ENCODE measurements at places on chromosomes 16 and 17. TPM values are rescaled to one million over a fixed set of nuclear protein-coding genes. Genes with fewer than 3 reads are reported as not detected.

- no peak for DNase-seq
These were observed 9.8 kb upstream of the TEX19 start for GRCh38 chr17:82349287-82349701.

GRCh38 chr17:65324611-65325342 is 187.6 kb downstream of the RGS9 start:
- no peak for DNase-seq

DNA sequence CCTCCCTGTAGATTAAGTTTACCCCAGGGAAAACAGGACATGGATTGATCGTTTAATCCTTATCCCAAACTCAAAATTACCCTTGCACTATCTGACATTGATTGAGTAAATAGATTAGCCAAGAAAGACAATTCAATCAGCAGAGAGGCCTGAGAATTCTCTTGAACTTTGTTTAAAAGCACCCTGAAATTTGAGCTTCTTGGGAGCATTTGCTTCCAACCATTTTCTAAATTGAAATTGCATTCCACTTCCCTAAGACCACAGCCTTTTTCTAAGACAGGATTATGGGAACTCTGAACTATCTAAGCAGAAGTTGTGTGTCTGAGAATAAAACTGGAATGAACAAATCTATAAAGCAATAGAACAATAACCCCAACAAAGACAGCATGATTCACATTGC is 76.6 kb upstream of the TNRC6A start:
- no peak for DNase-seq

DNA sequence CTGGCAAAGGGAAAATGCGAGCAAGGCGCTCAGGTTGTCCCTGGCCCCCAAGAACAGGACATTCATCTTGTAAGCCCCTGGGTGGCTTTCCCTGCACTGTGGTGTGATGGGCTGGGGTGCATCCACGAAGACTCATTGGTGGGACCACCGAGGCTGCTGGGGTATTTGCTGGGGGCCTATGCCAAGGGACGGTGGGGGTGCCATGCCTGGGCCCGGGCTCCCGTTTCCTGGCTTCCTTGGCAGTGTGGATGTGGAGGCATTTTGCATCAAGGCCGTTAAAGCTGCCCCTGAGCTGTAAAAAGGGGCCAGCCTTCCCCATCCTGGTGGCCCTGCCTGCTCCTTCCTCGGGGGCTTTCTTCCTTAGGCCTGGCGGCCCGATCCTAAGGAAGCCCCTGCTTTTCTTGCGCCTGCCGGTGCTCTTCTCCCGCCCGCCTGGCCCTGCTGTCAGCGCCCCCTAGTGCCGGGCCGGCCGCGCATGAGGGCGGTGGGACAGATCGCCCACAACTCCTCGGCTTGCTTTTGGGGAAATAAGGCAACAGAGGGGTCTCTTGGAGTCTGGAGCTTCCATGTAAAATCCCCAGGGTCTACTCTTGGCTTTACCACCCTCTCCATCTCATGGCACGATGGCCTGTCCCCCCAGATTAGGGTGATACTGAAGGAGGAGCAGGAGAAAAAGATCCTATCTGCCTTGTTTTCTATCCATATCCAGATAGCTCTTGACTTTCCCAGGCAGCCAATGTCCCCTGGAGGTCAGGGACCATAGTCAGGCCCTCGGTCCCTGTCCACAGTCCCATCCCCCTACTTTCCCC is 9.8 kb upstream of the TBX2 start:
- peak; percentile 39 for DNase-seq

GRCh38 chr16:8720080-8720966 is 45.9 kb downstream of the ABAT start:
- DNase-seq: no peak

DNA sequence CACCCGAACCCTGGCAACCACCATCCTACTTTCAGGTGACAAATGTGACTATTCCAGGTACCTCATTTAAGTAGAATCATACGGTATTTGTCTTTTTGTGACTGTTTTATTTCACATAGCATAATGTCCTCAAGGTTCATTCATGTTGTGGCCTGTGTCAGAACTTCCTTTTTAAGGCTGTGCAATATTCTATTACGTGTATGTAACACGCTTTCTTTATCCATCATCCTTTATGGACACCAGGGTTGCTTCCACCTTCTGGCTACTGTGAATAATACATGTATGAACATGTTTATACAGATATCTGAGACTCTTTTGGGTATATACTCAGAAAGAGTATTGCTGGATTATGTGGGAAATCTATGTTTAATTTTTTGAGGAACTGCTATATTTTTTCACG is 28.7 kb upstream of the RSL1D1 start:
- no peak for DNase-seq

DNA sequence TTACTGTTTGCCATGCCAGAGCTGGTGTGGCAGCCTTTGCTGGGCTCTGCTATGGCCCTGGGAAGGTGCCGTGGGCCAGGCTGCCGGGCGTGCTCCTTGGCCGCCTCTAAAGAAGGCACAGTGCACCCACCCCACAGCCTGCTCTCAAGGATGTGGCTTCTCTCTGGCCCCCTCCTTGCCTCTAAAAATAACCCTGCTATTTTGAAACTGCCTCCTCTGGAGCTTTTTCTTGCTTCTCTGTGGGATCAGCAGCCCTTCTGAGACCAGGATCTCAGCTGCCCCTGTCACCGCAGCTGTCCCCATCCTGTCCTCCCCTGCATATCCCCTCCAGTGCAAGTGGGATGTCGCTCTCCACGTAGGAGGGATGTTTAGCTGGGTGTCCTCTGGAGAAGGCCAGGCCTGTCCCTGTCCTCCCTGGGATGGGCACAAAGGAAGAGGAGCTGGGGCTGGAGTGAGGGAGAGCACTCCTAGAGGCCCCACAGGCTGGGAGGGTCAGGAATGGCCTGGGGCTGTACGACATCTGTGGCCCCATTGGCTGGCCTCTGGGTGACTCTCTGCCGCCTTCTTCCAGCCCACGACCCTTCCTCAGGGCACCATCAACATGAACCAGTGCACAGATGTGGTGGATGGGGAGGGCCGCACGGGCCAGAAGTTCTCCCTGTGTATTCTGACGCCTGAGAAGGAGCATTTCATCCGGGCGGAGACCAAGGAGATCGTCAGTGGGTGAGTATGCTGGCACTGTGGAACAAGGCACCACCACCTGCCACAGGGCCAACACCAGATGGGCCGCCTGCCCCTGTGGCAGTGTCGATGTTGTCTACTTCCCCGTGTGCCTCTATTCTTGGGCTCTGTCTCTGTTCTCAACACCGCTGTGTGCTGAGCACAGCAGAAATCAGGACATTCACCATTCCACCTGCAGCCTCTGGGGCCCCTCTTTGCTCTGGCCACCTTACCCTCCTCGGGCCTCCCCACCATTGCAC is 79.7 kb downstream of the PLD6 start:
- no peak for DNase-seq

DNA sequence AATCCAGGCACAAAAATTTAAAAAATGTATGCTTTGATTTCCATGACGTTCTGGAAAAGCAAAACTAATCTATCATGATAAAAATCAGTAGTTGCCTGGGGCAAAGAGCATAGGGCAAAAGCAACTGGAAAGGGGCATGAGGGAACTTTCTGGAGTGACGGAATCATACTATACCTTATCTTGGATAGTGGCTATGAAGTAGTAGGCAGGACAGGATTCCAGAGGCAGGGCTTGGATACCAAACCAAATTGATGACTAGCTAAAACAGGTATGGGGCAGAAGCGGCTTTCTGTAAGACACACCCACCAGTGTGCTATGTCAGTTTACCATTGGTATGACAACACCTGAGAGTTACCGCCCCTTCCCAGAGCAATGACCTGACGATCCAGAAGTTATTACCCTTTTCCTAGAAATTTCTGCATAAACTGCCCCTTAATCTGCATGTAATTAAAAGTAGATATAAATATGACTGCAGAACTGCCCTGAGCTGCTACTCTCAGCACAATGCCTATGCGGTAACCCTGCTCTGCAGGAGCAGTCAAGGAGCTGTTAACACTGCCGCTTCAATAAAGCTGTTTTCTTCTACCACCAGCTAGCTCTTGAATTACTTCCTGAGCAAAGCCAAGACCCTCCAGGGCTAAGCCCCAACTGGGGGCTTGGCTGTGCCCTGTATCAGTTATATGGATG is 56.7 kb downstream of the CFDP1 start:
- DNase-seq: no peak

GRCh38 chr16:6309271-6309670 is 1023.4 kb upstream of the RBFOX1 start:
- DNase-seq: no peak

DNA sequence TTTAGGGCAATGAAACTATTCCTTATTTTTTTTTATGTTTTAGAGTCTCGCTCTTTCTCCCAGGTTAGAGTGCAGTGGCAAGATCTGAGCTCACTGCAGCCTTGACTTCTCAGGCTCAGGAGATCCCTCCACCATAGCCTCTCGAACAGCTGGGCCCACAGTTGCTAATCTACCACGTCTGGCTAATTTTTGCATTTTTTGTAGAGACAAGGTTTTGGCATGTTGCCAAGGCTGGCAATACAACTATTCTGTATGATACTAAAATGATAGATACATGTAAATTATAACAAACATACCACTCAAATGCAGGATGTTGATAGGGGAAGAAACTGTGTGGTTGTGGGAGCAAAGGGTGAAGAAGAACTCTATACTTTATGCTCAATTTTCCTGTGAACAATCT is 401.3 kb downstream of the ZFHX3 start:
- DNase-seq: peak; percentile 5

DNA sequence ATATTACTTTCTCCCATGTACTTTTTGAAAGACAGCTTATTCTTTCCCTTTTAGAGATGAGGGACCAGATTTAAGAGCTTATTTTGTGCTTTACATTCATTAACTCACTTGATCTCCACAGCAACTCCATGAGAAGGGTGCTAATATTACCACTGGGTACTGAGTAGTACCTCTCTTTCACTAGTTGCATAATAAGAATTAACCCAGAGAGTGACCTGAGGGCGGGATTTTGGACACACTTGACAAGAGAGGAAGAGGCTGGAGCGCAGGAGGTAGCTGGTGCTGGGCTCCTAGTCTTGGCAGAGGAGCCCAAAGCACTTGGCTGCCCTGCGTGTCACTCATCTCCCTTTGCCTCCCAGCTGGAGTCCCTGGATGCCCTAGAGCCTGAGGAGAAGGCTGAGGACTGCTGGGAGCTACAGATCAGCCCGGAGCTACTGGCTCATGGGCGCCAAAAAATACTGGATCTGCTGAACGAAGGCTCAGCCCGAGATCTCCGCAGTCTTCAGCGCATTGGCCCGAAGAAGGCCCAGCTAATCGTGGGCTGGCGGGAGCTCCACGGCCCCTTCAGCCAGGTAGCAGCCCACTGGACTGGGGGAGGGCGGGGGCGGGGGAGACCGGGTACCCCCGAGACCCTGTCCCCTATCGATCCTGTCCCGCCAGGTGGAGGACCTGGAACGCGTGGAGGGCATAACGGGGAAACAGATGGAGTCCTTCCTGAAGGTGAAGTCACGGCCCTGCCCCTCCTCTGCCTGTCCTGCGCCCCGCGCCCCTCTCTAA is 1.7 kb upstream of the MAZ start:
- peak; percentile 32 for DNase-seq

Gene CRYM
- polyA plus RNA-seq: not detected

Gene SHISA9
- not detected for polyA plus RNA-seq

Gene ZG16
- polyA plus RNA-seq: not detected

Gene TEX14
- polyA plus RNA-seq: 0.02 TPM

Gene LITAFD
- polyA plus RNA-seq: not detected

Gene RHBDL3
- 0.11 TPM for polyA plus RNA-seq

Gene TGFB1I1
- polyA plus RNA-seq: 73.3 TPM

Gene GAS7
- polyA plus RNA-seq: not detected

Gene TEX19
- polyA plus RNA-seq: 0.05 TPM

Gene KRTAP4-4
- polyA plus RNA-seq: not detected

Gene TNRC6C
- polyA plus RNA-seq: 2.1 TPM

Data from endothelial cell of umbilical vein (primary cell).